ENCODE measurements at places on chromosomes 16 and 17. TPM values are rescaled to one million over a fixed set of nuclear protein-coding genes. Genes with fewer than 3 reads are reported as not detected.

DNA sequence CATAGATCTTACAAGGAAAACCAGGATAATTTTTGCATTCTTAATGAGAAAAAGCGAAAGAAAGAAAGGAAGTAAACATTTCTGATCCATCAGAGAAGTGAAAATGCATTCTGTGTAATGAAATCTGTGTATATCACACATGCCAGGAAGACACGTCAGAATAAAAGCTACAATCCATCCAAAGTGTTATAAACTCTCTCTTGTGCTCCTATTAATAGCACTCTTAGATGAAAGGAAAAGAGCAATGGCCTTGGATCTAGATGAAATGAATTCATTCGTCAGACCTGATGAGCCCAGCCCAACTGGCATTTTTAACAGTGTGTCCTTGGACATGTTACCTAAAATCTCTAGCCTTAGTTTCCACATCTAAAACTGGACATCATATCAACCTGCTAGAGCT, 885.5 kb downstream of the CDH11 start:
- DNase-seq = no peak

The PRR35 gene
- not detected for polyA plus RNA-seq

The NQO1 gene
- polyA plus RNA-seq = 30.5 TPM

The ARHGDIG gene
- polyA plus RNA-seq = 2.6 TPM

GRCh38 chr17:900336-900934, 79.1 kb downstream of the NXN start:
- no peak for DNase-seq

Measured in left lung (tissue), 14 donors.